ENCODE measurements at places on chromosomes 13 and 19. TPM values are rescaled to one million over a fixed set of nuclear protein-coding genes. Genes with fewer than 3 reads are reported as not detected.
A peak's percentile ranks its signal among the peaks of the same experiment; 100 is the strongest.

The ZNF223 gene
- 12.3 TPM for total RNA-seq

- no peaks in the 10 kb centered on the region for H3K27me3 ChIP-seq
- DNase-seq = no peak
- H3K4me3 ChIP-seq = no peak overlapping the region
- H3K27ac ChIP-seq = no peak overlapping the region
- H3K4me1 ChIP-seq = no peaks in the 10 kb centered on the region
Measured at GRCh38 chr13:49373716-49374115, 70.1 kb downstream of the CAB39L start.

The CEACAM16 gene
- total RNA-seq = not detected

DNA sequence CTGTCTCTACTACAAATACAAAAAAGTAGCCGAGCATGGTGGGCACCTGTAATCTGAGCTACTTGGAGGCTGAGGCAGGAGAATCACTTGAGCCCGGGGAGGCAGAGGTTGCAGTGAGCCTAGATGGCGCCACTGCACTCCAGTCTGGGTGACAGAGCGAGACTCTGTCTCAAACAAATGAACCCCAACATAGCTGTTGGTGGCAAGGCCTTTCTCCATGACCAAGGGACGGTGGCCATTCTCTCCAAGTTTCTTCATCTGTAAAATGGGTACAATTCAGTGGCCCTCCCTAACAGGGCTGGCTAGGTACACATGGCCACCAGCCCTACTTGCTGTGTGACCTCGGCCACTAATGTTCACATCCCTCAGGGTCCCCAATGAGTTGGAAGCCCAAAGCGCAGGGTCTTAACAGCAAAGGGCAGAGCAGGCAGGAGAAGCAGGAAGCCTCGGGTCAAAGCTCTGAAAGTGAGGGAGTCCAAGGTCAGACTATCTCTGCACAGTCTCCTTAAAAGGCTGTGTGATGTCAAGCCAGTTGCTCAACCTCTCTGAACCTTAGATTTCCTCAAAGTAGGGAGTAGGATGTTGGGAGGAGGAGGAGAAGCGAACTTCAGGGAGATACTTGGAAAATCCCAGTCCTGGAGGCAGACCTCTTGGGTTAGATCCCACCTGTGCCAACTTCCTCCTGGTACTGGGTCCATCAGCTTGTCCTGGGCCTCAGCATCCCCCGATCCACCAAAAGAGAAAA lies 2.7 kb downstream of the JUND start:
- H3K27me3 ChIP-seq = no peaks in the 10 kb centered on the region
- H3K4me1 ChIP-seq = peaks cover 14% of the 10 kb centered on the region
- H3K4me3 ChIP-seq = peak overlapping the region; percentile 95
- peak; percentile 76 for DNase-seq
- H3K36me3 ChIP-seq = no peaks in the 10 kb centered on the region

- H3K4me1 ChIP-seq = no peaks in the 10 kb centered on the region
- DNase-seq = no peak
- no peak overlapping the region for H3K27ac ChIP-seq
- no peak overlapping the region for H3K4me3 ChIP-seq
Measured at GRCh38 chr19:31863122-31863521, 482.3 kb upstream of the ZNF507 start.

The GPR183 gene
- 30.1 TPM for total RNA-seq

DNA sequence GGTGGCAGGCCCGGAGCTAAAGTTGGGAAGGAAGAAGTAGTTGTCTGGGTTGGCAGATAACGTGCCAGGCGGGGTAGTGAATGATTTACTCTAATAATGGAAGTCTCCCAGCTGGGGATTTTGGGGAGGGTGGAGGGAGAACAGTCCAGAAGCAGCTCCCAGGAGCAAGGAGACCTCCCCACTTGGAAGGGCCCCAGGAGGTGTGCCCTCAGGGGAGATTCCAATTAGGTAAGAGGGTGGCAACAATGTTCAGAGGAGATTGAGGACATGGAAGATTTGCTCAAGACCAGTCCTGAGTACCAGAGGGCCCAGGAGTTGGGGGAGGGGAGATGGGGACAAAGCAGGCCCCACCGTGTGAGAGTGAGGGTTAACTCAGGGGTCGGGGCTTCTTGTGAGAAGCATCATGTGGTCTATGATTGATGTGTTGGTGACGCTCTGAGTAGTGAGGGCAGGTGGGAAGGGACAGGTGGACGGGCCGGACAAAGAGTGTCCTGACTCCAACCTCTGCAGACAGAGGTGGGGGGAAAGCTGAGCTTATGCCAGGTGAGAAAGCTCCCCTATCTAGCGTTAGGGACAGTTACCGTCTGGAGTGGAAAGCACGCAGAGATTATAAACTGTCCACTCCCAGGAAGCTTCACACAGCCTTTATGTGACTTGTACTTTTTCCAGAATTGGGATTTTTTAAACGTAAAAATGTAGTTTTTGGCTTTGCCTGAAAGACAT lies 3.5 kb downstream of the SPINT2 start:
- H3K36me3 ChIP-seq = no peaks in the 10 kb centered on the region
- peak overlapping the region; percentile 89 for H3K4me3 ChIP-seq
- no peaks in the 10 kb centered on the region for H3K27me3 ChIP-seq
- H3K4me1 ChIP-seq = no peaks in the 10 kb centered on the region

GRCh38 chr19:17615889-17616685 lies 60.6 kb downstream of the COLGALT1 start:
- no peak overlapping the region for H3K27ac ChIP-seq
- H3K27me3 ChIP-seq = peaks cover 2% of the 10 kb centered on the region
- peaks cover 6% of the 10 kb centered on the region for H3K4me1 ChIP-seq
- no peak overlapping the region for H3K4me3 ChIP-seq

DNA sequence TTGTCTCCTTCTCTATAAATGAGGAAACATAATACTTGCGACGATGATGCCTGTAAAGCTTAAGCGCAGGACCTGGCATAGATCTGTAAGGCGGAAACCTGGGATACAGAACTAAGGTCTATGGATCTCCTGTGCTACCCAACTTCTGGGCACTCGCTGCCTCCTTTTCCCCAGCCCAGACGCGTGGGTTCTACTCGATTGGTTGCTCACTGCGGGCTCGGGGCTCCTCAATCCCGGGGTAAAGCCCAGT lies 615 bp upstream of the PSMC4 start:
- H3K4me1 ChIP-seq = peaks cover 9% of the 10 kb centered on the region
- no peak for DNase-seq
- no peaks in the 10 kb centered on the region for H3K27me3 ChIP-seq
- peak overlapping the region; percentile 95 for H3K27ac ChIP-seq
- H3K36me3 ChIP-seq = peaks cover 9% of the 10 kb centered on the region
- peak overlapping the region; percentile 97 for H3K4me3 ChIP-seq
